Islet precursor cell (in vitro differentiated cells): ENCODE measurements at places on chromosomes 2 and 18.

- DNase-seq = no peak
These were observed 21.6 kb downstream of the TMEM18 start for GRCh38 chr2:655626-656025.

DNA sequence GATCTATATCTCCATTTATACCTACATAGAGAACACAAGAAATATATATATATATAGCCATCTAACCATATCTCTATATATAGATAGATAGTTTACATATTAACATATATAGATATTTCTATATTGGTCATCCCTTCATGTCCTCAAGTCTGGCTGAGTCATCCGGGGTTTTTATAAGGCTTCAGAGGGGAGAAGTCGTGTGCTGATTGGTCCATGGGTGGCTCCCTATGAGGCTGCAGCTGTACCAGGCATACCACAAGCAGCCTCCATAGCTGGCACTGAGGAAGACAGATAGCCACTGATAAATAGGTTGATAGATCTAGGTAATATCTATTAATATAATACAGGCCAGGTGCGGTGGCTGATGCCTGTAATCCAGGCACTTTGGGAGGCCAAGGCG is 618.3 kb upstream of the SETBP1 start:
- DNase-seq = no peak

- no peak for DNase-seq
These were observed 152.4 kb downstream of the TDRD15 start for GRCh38 chr2:21276163-21276562.

GRCh38 chr2:185268651-185269050 is 470.0 kb upstream of the FSIP2 start:
- no peak for DNase-seq

DNA sequence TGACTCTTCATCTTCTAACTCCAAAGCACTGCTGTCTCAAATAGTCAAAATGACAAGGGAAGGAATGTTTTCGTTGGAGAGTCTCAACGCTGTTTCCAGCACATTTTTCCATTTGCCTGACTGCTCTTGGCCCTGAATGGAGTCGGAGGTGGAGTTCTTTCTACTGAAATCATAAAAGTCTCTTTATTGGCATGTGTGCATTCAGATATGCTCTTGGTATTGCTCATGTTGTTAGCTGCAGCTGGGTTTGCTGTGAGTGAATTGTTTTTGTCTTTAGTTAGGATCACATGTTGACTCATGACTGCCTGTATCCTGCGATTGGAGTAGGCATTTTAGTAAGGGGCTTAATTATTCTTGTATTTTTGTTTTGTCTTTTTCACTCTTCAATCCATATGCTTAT is 16.8 kb downstream of the TMEM17 start:
- DNase-seq = no peak

GRCh38 chr2:46779447-46779941 is 136.1 kb downstream of the MCFD2 start:
- no peak for DNase-seq

DNA sequence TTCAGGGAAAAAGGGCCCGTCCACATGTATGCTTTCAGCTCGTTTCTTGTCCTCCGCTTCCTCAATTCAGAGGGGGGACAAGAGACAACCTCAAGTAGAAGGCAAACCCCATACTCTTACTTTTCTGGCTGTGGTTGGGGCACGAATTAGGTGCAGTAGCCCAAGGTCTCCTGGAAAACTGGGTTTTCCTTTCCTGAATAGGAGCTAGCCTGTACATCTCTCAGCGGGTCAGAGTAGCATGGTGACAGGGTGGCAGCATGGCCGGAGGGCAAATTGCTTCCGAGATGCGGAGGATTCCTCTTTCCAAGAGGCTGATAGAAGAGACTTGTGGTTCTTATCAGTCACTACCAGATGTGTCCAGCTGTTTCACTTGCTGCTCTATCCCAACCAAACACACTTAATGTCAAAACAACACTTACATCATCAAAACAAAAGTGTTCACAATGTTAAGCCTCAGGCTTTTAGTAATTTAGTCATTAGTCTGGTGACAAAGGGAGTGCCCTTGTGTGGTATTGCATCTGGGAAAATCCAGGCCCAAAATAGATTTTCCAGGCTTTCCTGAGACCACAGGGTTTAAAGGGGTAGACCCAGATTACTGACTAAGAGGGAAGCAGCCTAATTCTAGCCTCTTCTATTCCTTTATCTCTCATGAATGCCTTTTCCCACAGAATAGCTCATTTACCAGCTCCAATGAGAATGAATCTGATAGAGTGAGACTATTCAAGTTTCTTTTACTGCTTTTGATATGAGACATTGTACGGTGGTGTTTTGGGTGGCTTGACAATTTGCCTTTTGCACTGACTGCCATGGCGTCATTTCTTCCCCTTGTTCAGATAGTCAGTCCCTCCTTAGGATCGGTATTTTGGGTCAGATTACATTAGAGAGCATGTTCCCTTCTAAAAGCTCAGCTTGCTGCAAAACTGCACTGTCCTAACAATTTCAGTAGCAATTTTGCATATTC is 162.0 kb downstream of the LTBP1 start:
- DNase-seq = peak; percentile 82

DNA sequence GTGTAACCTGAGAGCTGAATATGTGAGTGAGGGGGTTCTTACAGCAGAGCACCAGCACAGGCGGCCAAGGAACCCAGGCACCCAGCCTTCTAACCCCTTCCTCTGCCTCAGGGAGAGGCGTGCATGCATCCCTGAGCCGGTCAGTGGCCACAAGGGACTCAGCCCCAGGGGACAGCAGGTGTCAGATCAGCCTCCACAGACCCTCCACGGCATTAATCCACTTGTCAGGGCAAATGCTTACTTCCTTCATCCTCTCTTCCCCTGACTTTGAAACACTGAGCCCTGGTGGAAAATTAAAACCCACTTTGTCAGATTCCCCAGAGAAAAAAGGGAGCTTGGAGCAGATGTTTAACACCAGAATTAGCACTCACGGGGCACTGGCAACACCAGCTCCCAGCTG is 60.5 kb upstream of the SMAD2 start:
- no peak for DNase-seq

GRCh38 chr18:1585881-1586488 is 681.3 kb downstream of the ADCYAP1 start:
- no peak for DNase-seq

- DNase-seq = peak; percentile 46
These were observed 19.8 kb downstream of the TMEM185B start for GRCh38 chr2:120203251-120204021.

DNA sequence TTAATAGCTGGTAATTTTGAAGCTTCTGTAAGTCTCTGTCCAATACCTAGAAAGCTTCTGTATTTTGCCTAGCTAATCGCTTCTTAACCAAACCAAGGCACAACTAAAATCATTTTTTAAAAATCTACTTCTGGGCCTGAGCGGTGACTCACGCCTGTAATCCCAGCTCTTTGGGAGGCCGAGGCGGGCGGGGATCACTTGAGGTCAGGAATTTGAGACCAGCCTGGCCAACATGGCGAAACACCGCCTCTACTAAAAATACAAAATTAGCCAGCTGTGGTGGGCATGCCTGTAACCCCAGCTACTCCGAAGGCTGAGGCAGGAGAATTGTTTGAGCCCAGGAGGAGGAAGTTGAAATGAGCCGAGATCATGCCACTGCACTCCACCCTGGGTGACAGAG is 148.6 kb upstream of the FIGN start:
- no peak for DNase-seq
